ENCODE measurements at places on chromosomes 2 and 18.
A peak's percentile ranks its signal among the peaks of the same experiment; 100 is the strongest.

DNA sequence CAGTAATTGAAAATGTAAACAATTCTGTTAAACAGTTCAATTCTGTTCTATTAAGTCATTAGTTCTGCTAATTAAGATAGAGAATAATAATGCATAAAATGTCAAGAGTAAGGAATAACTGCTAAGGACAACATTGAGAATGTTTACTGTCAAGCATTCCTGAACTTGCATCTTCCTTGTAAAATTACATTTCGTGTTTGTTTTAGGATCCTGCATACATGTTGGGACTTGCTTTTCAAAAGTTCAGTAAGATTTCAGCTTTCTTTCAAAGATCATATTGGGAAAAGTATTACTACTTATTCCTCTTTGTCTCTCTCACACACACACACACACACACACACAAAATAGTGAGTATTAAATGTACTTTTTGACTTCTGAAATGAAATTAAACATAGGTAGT is 20.5 kb downstream of the DYNC1I2 start:
- DNase-seq, result no peak

GRCh38 chr2:59413751-59414570 is 1139.5 kb downstream of the BCL11A start:
- DNase-seq, result no peak

- no peak for DNase-seq
Measured at GRCh38 chr2:75928093-75928492, 217.4 kb upstream of the GCFC2 start.

- DNase-seq, result no peak
Measured at GRCh38 chr2:197559681-197560080, 43.8 kb downstream of the MOB4 start.

DNA sequence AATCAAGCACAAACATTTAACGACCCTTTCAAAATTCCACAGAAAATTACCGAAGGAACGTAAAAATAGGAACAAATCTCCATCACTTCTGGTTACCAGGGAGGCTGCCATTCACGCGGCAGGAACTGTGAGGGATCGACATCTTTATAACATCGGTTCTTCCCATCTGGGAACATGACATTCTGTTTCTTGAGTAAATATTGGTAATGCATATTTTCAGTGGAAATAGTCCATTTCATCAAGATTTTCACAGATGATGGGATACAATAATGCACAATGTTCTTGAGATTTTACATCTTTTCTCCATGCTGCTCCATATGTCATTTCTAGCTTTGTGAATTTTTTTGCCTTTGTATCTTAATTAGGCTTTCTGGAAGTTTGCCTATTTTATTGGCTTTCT is 10.0 kb downstream of the ADD2 start:
- no peak for DNase-seq

- DNase-seq, result no peak
Measured at GRCh38 chr18:32358075-32358474, 112.6 kb downstream of the GAREM1 start.

DNA sequence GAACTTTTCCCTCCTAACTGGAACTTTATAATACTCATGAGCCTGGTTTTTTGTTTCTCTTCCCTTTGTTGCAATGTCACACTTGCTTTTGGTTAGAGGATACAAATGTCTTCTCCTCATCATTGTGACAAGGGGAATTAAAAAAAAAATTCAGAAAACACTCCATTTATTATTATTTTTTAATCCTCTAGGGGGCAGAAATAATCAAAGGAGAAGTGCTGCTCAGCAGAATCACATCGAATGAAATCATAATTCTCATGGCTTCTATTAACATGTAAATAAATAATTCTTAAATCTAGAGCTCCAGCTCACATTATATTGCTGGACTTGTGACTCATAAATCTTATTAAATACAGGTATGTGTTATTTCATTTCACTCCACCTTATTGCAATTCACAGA is 273.8 kb downstream of the TRIB2 start:
- DNase-seq, result no peak

DNA sequence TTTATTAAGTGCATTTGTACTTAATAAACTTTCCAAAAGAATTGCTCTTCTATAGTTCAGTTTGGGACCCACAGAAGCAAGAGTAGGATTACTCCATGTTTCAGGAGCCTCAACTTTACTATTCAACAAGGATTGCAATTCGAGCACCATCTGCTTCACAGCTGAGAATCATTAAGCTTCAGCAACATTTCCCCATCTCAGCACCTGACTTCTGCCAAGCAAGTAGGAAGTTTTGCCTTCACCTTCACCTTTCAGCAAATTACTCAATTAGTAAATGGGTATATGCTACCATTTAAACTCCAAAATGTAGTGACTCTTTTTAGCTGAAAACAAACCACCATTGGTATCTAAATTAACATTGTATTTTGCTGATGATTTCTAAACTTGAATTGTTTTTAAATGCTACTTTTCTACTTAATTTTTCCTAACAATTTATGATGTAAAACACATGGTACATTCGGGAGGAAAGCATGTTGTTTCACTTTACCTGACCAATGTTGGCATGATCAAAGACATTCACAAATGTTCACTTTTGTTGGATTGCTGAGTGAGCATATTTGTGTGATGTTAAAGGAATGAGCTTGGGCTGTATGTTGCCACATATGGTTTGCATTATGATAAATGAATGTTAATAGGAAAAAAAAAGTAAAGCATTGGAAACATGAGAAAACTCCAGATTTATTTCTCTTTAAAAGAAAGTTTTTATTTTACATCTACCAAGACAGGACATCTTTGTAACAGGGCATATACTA is 159.2 kb downstream of the GULP1 start:
- DNase-seq, result peak; percentile 27

DNA sequence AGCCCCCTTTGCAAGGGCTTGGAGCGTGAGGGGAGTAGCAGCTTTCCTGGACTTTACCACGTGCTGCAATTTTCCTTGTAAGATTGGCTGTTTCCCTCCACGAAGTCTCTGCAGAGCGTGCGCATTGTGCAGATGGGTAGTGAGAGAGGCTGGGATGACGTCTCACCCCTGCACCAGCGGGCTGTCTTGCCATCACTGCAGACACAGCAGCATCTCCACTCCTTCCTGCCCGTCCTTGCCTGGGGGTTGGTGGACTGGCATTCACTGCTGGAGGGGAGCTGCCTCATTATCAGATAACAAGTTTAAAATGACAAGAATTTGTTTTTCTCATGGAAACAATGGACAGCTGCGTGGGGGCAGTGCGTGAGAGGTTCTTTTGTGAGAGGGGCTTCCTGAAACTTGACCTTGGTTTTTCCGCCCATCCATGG is 45.3 kb upstream of the HS6ST1 start:
- DNase-seq, result no peak

GRCh38 chr18:53795610-53796009 is 428.9 kb downstream of the MBD2 start:
- no peak for DNase-seq

- DNase-seq, result no peak
Measured at GRCh38 chr18:8828300-8828699, 122.9 kb downstream of the MTCL1 start.

GRCh38 chr2:222916229-222917197 is 55.7 kb downstream of the ACSL3 start:
- DNase-seq, result no peak

DNA sequence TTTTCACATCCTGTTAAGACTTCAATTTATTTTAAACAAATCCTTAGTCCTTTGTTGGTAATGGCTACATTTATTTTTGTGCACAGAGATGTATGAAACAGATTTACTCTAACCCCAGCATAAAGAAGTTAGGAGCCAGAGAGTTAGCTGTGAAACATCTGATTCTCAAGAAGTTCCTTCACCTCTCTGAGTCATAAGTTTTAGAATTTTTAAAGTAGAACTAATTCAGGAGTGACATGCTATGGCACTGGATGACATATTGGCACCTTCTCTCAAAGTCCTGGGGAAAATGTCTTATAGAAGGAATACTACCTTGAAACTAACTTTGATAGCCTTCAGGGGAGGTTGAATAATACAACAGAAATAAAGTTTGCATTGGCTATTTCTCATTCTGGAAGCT is 6.4 kb upstream of the DSG2 start:
- no peak for DNase-seq

GRCh38 chr18:8504880-8505435 is 104.3 kb upstream of the RAB12 start:
- no peak for DNase-seq

DNA sequence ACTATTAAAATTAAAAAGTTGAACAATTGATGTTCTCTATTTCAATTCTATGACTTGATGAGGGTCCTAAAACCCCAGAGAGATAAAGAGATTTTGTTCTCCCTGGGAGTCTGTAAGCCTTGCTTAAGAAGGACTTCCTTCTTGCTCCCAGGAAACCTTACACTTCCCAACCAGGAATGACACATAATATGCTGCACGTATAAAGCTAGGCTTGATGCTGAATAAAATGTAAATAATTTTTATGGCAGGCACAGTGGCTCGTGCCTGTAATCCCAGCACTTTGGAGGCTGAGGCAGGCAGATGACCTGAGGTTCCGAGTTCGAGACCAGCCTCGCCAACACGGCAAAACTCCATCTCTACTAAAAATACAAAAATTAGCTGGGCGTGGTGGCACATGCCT is 27.8 kb downstream of the SPIRE1 start:
- peak; percentile 49 for DNase-seq

- no peak for DNase-seq
Measured at GRCh38 chr2:118584062-118584749, 263.2 kb downstream of the EN1 start.

- DNase-seq, result no peak
Measured at GRCh38 chr2:161128885-161129284, 31.3 kb upstream of the TANK start.

- no peak for DNase-seq
Measured at GRCh38 chr2:203569677-203570316, 34.7 kb upstream of the RAPH1 start.

- peak; percentile 3 for DNase-seq
Measured at GRCh38 chr2:179513181-179513580, 248.5 kb upstream of the SESTD1 start.

DNA sequence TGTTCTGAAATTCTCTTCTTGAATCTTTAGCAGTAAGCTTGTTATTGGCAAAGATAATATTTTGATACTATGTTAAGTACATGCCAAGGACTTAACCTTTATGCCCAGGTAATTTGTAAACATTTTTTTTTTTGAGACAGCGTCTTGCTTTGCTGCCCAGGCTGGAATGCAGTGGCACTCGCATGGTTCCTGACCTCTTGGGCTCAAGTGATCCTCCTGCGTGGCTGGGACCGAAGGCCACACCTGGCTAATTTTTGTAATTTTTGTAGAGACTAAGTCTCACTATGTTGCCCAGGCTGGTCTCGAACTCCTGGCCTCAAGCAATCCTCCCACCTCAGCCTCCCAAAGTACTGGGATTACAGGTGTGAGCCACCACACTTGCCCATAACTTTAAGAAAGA is 35.7 kb upstream of the ZCCHC2 start:
- DNase-seq, result no peak

DNA sequence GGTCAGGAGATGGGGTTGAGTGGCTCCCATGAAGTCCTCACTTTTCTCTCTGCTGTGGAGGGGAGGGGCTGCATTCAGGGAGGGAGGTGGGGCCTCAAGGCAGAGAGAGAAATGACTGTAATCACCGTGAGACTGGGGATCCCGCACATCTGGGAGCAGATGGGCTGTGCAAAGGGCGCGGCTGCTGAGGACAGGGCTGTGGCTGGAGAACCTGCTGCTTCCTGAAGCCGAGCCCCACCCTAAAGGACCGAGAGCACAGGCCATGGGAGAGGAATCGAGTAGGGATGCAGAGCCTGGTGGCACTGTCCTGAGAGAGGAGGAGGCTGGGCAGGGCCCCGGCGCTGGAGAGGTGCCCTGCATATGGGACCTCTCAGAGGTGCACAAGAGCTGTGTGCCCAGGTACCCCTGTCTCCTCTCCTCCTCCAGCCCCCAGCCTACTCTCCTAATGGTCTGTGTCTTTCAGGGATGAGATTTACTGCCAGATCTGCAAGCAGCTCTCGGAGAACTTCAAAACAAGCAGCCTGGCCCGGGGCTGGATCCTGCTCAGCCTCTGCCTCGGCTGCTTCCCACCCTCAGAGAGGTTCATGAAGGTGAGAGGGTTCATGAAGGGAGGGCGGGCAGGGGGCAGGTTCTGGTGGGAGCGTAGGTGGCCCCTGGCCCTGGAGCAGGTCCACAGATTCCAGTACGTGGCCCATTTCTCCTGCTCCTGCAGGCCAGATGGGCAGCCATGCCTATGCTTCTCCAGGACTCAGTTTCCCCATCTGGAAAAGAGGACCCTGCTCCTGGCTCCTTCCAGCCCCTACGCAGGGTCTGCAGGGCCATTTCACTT is 25.9 kb upstream of the GPR17 start:
- DNase-seq, result no peak

GRCh38 chr2:185278761-185279160 is 459.8 kb upstream of the FSIP2 start:
- DNase-seq, result no peak

DNA sequence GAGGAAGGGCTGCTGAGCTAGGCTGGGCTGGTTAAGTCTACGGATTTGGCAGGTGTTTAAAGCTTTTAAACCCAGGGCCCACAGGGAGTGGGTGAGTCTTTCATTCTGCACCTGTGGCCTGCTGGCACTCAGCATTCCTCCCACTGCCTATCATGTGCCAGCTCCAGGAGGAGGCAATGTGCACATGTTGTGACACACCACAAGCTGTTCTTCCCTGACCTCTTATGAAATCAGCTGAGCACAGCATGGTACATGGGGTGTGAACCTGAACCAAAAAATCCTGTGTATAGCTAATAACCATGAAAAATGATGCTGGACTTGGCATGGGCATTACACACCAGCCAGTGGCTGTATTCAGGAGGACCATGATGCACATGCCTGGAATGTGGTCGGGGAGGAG is 297.9 kb upstream of the MMADHC start:
- peak; percentile 15 for DNase-seq

All from iris pigment epithelial cell (primary cell).